Brain pericyte (primary cell): ENCODE measurements at places on chromosomes 4 and X.

GRCh38 chrX:153688071-153688470 is 345 bp downstream of the SLC6A8 start:
- DNase-seq: no peak

DNA sequence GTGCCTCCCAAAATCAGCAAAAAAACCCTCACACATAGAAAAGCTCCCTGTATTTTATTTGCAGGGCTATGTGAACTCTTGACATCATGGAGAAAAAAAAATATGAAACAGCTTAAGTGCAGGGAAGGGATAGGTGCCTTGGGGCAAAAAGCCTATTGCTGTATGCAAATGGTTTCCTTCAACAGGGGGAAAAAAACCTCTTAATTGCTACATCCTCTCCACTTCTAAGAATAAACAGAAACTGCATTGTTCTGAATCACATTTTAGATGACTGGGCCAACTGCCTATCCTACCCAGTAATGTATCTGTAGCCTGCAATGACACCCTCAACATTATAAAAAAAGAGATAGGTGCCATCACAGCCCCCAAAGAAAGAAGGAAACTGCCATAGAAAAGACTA is 229.4 kb upstream of the GALNTL6 start:
- DNase-seq: no peak

DNA sequence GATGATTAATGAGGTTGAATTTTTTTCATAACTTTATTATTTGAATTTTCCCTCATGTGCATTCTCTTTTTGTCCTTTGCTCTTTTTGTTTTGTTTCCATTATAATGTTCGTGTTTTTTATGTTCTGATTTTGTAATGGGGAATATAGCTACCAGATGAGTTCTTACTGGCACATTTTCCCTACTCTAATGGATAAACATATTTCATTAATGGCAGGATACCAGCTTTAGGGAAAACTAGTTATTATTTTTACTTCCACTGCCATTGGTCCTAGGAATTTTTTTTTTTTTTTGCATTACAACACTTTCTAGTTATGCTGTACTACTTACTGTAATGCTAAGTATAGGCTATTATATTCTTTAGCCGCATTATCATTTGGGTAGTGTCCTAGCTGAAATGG is 286.3 kb downstream of the SPRY1 start:
- no peak for DNase-seq

DNA sequence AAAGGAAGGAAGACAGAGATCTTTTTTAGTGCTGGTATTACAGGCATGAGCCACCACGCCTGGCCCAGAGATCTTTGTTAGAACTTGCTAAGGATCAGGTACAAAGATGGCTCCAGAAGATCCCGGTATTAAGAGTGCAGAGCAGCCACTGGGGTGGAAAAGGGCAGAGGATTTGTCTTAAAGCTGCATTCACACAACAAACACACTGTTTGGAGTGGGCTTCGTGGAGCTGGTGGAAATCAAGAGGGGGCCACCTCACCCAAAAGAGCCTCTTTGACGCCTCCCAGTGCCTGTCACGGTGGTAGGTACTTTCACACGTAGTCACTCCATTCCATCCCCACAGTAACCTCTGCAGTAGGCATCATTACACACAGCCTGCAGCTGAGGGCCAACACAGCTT is 13.3 kb downstream of the HELT start:
- DNase-seq: no peak

GRCh38 chr4:80731436-80731835 is 299.1 kb upstream of the BMP3 start:
- no peak for DNase-seq
